ENCODE measurements at places on chromosomes 6 and 20.

DNA sequence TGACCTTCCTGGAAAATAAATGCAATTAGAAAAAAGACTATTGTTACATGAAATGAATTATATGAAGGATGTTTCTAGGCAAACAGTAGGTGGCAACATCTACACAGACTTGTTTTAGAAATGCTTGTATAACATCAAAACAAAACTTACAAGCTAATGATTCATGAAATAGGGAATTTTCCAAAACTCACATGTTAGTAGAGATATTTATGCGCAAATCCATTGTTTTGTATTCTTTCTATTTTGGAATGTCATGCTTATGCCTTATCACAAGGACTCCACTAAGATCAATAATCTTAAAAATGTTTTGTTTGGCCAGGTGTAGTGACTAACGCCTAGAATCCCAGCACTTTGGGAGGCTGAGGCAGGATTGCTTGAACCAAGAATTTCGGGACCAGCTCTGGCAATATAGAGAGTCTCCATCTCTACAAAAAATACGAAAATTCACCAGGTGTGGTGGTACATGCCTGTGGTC, 32.3 kb upstream of the LGSN start:
- no peak for DNase-seq

DNA sequence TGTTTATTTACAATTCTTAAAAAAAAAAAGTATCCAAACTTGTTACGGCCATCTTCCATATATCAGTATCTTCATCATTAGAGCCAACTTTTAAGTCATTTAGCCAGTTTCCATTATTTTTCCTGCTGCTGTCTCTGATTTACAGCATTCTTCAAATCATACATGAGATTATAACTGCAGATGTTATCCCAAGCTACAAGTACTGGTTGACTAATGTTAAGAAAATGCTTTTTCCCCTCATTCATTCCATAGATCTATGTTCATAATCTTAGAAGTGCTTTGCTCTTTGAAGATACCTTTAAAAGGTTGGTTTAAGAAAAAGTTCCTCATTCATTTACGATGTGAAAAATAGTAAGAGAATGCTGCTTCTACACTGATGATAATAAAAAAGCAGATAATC, 158.7 kb downstream of the RNGTT start:
- no peak for DNase-seq

DNA sequence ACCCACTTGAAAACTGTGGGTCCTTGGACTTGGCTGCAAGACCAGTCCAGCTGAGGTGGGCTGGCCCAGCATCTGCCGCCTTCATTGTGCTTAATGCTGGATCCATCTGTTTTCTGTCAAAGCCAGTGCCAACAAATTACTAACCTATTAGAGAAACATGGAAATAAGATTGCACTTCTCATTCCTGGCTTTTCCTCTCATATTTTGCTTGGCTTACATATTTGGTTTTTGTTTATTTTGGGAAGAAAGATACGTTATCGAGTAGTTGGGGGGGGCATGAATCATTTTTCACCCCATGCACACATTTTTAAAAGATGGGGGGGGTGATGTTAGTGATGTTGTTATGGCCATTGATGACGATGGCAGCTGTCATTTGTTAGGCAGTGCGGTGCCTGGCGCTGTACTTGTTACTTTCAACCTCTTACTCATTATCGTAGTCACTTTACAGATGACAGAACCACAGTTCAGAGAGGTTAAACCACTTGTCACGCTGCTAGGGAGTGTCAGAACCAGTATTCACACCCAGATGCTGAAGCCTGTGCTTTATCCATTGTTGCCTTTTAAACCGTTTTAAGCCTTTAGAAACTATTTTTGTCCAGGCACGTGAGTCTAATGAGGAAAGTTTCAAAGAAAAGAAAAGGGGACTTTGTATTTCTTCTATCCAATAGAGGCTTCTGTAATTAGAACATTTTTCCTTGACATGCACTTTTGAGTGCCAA, 180.0 kb downstream of the TMEM242 start:
- DNase-seq = no peak

GRCh38 chr20:5864873-5865587, 85.3 kb downstream of the TRMT6 start:
- peak; percentile 16 for DNase-seq

DNA sequence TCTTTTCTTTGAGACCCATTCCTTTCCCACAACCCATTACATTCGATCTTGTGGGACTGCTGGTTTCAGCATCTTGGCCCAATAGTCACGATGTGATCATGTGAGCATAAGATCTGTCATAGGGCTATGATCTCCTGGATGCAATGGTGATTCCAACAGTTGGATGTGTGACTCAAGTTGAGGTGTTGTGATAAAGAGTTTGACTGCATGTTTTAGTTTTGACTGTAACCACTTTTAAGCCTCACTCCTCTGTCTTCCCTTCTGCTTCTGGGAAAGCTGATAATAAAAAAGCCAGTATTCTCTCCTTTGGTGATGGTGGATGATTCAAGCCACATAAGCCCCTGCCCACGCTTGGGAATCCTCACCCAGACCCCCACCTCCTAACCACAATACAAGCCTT, 117.0 kb upstream of the ASCC3 start:
- no peak for DNase-seq

DNA sequence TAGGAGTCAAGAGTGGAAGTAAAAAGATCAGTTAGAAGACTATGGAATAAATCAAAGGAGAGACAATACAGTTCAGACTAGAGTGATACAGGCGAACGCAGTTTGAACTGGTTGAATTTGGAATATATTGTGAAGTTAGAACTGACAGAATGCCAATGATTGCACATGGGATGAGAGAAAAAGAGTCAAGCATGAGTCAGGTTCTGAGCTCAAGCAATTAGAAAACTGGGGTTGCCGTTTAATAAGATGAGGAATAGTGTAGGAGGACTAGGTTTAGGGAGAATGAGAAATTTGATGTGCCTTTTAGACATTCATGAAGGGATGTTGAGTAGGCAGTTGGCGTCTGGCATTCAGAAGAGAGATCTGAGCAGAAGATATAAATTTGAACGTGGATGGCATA, 8.0 kb downstream of the RNF217 start:
- no peak for DNase-seq

- DNase-seq = no peak
Observed at GRCh38 chr20:46833360-46833759, 61.3 kb upstream of the EYA2 start.

GRCh38 chr20:46799781-46800408, 90.4 kb downstream of the SLC2A10 start:
- DNase-seq = no peak

DNA sequence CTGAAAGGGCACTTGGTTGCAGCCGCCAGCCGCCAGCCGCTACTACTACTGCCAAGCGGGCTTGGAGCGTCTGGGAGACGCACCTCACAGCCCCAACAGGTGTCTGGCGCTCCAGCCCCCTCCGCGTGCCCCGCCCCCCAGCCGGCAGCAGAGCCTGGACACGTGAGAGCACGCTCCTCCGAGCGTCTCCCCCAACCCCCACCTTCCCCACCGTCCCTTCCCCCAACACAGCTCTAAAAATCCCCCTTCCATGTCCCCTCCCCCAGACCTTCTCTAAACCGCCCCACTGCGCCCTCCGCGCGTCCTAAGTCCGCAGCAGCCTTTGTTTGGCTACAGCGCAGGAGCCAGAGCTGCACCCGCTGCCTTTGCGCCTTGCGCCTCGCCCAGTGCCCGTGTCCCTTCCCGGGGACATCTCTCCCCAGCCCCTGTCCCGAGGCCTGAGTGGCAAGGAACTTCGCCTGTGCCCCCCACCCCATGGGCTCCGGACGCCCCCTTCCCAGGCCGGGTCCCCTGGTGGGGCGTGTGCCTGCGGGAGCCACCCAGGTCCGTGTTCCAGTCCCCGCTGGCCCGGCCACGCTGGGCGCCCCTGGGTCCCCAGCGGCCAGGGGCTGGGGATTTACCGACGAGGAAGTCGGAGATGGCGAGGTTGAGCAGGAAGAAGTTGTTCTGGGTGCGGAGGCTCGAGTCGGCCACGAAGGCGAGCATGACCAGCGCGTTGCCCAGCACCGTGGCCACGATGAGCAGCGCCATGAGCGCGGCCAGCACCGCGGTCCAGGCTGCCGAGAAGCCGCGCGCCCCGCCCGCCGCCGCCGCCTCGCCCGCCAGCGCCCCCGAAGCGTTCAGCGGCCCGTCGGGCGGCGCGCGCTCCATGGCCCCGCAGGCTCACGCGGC, 732 bp downstream of the HRH3 start:
- no peak for DNase-seq

DNA sequence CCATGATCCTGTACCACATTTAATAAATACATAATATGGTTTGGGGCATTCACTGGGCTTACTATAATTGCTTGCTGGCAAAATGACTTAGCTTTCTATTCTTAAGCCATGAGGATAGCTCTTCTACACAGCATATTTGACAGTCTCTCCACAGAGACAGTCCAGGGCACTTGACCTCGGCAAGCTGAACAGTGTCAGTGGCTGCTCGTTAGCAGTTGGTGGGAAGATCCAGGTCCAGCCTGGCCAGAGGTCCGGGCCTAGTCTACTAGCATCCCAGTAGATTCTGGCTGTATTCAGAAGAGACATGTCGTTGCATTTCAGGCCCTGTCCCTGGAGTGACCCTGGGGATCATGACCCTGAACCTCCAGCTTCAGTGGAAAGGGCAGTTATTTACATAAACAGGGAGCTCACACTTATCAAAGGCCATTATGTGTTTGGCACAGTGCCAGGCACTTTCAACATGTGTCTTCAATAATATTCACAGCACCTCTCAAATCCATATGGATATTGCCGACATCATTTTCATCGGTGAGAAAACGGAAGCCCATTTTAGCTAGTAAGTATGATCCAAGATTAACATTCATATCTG, 139.0 kb downstream of the IMPG1 start:
- DNase-seq = no peak

DNA sequence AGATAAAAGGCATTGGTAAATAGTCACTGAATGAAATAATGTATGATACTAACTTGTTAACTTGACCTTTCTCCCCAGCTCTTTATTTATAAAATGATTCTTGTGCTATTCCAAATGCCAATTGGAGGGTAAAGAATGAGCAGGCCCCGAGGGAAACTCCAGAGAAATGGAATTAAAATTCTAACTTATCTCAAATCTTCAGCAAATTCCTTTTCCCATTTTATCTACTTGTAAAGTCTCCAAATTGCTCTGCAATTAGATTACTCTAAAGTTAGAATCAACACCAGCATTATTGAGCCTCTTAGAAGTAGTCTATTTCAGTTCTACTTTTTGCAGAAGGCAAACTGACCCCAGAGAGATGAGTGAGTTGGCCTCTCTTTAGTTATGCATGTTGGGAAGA, 165.9 kb upstream of the PREP start:
- no peak for DNase-seq

DNA sequence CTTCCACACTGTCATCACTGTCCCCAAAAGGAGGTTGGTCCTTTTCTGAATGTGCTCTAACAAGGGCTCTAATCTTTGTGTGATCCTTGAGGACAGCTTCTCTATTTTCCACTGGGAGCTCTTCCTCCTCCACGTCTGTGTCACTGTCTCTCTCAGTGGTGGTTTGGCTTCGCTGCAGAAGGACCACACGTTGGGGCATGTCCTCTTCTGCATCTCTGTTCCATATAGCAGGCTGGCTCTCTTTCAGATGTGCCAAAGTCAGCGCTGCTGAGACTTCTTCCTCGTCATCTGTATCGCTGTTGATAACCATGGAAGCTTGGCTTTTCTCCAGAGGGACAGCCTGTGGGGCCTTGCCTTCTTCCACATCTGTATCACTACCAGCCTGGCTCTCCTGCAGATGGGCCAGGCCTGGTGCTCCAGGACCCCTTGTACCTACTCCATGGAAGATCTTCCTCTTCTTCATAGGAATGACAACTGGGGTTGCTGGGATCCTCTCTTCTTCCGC, 4.6 kb downstream of the MDC1 start:
- no peak for DNase-seq

- DNase-seq = no peak
Observed at GRCh38 chr20:40717343-40717865, 28.4 kb upstream of the MAFB start.

DNA sequence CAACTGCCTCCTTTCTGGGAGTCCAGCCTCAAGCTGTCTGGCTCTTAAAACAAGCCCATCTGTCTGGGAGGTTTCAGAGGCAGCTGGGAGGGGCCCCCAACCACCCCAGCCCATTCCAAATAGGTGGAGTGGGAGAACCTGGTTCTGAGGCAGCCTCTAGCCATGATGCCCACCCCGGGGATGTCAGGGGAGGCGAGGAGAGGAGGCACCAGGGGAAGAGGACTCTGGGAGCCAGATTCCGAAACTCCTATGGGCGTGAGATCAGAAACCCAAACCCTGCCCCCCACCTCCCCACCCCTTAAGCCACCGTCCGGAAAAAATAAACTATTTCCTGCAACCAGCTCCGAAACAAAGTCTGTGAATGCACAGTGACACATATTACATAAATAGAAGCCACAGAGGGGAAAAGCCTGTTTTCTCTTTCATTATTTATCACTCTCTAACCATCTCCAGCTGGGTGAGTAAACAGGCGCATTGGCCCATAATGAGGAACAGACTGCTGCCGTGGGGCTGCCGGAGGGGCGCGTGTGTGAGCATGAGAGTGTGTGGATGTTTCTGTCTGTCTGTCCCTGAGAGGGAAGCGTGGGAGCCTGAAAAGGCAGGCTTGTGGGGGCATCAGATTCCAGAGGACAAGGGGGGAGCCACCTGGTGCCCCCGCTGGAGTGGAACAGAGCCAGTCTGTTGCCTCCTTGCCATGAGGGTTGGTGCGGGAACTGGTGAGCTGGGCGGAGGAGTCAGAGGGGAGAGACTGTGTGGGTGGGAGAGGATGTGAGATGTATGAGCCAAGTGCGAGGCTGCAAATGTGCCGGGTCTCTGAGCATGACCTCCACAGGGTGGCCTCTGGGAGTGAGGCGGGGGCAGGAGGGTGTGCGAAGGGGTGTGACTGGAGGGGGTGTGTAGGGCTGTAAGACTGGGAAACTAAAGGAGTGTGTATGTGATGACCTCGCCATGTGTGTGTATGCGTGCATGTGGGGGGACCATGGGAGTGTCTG, 14.3 kb upstream of the FOXP4 start:
- DNase-seq = peak; percentile 43

GRCh38 chr6:40282986-40283385, 304.2 kb downstream of the LRFN2 start:
- DNase-seq = no peak

DNA sequence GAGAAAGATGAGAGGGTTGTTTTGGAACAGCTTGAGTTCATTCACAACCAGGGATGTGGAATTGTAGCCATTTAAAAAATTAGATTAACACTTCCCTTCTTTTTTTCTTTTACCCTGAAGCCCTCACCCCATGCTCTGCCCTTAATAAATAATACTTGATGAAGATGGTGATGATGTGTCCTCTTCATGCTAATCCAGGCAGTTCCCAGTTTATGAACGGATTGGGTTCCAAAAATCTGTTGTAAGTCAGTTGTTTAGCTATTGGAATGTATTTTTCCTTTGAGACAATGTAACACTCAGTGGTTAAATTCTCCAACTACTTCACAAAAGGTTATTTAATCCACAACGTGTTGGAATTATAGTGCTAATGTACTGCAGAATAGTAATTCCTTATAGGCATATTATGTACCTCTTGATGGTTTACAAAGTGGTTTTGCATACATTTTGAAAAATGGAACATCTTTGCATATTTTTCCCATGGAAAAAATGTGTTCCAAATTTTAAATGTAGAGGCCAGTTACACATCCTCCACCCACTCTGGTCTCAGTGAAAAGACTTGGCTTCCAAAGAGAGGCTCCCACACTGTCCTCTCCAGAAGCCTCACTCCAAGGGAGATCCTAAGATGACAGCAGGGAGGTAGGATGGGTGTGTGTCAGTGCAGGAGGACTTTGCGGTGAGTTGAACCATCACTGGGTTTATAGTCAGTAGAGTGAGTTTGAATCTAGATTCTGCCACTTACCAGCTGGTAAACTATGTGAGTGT, 45.8 kb upstream of the CEP162 start:
- no peak for DNase-seq

GRCh38 chr6:8020083-8020482, 44.1 kb downstream of the BLOC1S5 start:
- DNase-seq = no peak

GRCh38 chr6:8200255-8200654, 97.9 kb upstream of the EEF1E1 start:
- no peak for DNase-seq
